ENCODE measurements at places on chromosomes 6 and 20.

- DNase-seq, result no peak
Observed at GRCh38 chr6:15864038-15864707, 201.3 kb upstream of the DTNBP1 start.

- no peak for DNase-seq
Observed at GRCh38 chr6:164057876-164058275, 643.4 kb downstream of the QKI start.

DNA sequence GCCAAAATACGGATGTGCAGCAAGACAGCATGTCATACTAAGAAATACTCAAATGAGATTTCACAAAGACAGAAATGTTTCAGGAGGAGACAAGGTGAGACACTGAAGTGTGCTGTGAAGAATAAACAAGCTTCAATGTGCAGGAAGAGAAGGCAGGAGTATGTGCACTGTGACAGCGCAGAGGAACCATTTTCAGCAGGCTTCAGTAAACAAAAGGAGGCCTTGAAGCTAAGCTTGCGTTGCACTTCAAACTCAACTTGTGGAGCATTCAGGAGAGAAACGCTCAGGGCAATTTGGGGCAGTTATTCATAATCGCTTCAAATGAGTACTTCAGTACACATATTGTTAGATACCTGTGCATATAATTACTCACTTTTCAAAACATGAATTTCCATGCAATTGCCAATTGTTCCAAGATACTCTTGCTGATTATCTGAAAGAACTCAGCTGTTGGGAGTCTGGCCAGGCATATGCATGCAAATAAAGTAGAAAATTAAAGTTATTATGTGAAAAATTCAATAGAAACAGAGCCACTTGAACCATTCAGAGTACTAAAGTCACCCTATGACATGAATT lies 234.2 kb upstream of the OPRM1 start:
- no peak for DNase-seq

- no peak for DNase-seq
Observed at GRCh38 chr6:49576618-49577017, 26.1 kb downstream of the C6orf141 start.

GRCh38 chr6:56278171-56278591 lies 30.8 kb upstream of the COL21A1 start:
- no peak for DNase-seq

- DNase-seq, result no peak
Observed at GRCh38 chr6:109028439-109028838, 66.2 kb downstream of the SESN1 start.

- DNase-seq, result peak; percentile 54
Observed at GRCh38 chr20:4130404-4131189, 115.2 kb upstream of the RNF24 start.
